Caco-2 (cell line): ENCODE measurements at places on chromosomes 12 and 14.

- no peak for DNase-seq
These were observed 199.3 kb downstream of the TTC7B start for GRCh38 chr14:90616881-90617280.

DNA sequence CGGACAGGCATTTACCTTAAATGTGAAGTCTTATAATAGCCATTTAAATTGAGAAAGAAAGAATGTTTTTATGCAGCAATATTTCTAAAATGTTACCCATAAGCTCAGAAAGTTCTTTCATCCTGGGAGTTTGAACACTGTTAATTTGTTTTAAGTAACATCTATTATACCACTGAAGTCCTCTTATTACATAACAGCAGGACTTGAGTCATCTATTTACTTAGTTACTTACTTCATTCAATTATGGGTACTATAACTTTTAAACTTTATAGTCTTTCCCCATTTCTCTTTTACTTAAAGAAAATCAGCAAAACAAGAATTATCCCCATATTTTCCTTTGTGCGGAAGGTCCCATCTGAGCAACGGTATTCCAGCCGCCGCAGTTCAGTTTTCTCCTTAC, 473.1 kb downstream of the ETNK1 start:
- DNase-seq, result no peak

DNA sequence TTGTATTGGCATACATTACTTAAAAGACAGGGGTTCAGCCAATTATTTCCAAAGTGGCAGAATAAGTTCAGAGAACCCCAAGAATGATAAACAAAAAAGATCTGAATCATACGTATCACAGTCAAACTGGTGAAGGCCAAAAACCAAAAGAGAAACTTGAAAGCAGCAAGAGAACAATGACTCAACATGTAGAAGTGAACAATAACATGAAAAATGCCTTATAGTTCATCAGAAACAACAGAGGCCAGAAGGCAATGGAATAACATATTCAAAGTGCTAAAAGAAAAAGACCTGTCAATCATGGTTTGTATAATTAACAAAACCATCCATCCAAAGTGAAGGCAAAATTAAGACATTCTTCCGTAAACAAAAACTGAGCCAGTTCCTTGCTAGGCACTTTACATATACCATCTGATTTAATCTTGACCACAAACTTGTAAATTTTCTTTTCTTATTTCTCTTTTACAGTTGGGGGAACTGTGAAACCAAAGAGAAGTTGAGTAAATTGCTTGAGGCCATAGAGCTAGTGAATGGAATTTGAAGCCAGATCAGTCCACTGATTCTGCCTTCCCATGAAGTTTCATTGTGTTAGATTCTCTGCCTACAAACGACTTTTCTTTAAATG, 232.1 kb upstream of the SEL1L start:
- no peak for DNase-seq

DNA sequence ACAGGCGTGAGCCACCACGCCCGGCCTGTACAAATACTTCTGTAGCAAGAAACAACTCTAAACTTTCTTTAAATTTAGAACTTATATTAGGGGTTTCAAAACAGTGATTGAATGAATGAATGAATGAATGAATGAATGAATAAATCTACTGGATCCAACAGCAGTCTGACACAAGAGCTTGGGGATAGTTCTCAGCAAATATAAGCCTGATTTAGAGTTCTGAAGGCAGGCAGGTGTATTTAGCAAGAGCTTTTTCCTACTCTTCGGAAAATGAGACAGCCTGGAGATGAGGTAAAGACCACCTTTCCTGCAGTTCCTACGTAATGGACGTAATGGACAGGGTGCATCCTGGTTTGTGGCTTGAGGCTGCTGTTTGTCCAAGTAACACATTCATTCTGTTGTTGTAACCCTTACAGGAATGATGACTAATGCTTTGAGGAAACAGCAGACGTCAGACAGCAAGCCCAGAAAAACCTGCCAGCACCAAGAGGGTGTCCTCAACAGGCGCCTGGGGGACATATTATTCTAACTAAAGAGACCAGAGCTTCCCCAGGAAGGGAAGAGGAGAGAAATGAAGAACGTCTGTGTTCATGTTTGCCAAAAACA, 277.4 kb upstream of the SOX5 start:
- DNase-seq, result no peak

DNA sequence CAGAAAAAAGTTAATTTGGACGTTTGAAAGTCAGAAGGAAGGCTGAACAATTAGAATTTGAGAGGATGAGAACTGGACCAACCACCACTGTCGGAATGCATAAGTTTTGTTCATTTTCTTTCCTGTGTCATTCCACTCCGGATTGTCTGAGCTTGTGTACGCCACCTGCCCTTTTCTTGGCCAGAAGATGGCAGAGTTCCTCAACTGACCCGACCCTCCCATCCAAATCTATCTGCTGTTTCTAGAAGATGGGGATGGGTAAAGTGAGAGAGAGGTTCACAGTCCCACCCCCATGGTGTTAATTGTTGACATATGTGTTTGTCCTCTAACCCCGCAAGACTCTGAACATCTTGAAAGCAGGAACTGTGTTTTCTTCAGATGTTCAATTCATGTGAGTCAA, 388.0 kb downstream of the VRK1 start:
- peak; percentile 4 for DNase-seq
